Femur (tissue), 1 donor: ENCODE measurements at places on chromosomes 1 and 21.

DNA sequence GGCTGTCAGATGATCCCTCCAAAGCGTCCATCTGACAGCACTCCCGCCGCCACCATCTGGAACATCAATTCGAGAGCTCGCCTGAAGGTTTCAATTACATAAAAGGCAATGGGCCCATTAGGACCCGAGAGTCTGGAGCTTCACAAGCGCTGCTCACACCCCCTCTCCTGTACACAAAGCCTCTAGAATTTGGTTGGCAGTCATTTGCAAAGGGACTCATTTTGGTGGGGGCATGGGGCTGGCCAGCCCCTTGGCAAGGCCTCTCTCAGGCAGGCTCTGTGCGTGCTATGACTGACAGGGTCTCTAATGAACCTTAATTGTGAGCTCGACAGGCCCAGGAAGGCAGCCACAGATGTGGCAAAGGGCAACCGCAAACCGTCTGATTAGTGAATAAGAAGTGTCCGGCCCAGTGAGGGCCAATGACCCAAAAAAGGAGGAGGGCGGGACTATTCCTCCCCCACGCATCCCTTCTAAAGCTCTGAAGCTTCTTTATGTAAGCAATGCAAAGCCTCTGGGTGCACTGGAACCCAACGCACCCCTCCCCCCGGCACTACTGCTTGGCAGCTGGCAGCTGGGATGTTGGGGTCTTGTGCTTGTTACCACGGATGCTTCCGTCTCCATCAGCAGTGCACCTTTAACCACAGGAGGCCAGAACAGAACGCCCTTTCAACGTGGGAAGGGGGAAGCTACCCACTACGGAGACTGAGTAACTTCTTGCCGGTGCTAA is 79.4 kb downstream of the CAPZB start:
- DNase-seq: peak; percentile 85

DNA sequence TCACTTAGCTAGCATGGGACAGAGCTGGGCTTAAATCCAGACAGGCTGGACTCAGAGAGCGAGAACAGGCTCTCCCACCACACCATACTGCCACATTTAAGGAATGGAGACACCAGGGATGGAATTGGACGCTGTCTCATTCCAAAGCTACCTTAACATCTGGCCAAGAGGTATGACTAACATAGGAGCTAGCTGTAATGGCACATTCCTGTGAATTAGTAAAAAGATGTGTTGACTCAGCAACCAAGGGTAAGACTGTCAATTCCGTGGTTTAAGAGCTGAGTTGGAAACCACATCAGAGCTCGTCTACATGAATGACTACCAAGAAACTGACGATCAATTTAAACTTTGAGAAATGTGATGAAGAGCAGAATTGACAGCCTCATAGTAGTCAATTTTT is 8.3 kb upstream of the TNFRSF9 start:
- DNase-seq: no peak

GRCh38 chr1:196891251-196891650 is 3.4 kb downstream of the CFHR4 start:
- no peak for DNase-seq

- DNase-seq: no peak
Measured at GRCh38 chr1:236334893-236335545, 53.3 kb upstream of the ERO1B start.

GRCh38 chr1:25813734-25814471 is 5.9 kb upstream of the MTFR1L start:
- no peak for DNase-seq

DNA sequence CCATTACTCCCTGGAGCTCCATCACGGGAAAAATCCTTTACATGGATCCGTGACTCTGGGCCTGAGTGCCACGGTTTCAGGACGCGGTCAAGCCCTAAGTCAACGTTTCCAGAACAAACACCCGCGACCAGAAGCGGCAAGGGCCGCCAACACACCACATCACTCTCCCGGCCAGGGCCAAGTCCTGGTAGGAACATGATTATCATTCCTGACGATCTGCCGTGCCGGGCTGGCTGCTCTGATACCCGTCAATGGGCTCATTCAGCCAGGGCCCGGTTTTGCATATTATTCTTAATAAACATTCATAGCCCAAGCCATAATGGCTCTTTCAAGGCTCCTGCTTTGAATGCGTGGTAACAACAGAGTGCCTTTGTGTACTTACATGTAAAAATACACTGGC is 44.6 kb upstream of the SIM2 start:
- peak; percentile 32 for DNase-seq

DNA sequence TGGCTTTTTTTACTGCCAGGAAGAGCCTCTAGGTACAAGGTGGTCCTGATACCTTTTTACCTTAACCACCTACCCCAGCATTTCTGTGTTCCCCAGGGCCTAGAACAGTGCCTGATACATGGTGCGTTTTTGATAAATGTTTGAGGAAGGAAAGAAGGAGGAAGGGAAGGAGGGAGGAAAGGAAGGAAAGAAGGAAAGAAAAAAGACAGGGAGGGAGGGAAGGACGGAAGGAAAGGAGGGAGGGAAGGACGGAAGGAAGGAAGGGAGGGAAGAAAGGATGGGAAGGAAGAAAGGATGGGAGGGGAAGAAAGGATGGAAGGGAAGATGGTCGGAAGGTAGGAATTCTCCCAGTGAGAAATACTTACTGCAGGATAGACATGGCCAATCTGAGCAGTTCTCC is 12.0 kb upstream of the MAGOH start:
- DNase-seq: no peak

- DNase-seq: no peak
Measured at GRCh38 chr21:31334648-31335121, 9.4 kb downstream of the TIAM1 start.

DNA sequence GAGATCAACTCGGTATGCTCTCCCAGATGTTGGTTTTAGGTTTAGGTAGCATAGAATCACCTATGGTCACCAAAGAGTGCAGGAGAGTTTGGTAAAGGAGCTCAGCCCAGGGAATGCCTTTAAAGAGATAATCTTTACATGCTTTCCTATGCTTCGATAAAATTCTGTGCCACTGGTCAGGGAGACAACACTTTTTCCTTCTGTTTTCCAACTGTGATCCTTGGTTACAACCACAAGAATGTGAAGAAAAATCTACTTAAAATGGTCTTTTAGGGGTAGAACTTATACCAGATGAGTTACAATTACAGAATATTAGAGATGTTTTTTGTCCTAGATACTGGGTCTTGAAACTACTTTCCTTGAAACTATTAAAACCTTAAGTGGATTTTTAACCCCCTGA is 895.6 kb downstream of the TTLL7 start:
- no peak for DNase-seq

DNA sequence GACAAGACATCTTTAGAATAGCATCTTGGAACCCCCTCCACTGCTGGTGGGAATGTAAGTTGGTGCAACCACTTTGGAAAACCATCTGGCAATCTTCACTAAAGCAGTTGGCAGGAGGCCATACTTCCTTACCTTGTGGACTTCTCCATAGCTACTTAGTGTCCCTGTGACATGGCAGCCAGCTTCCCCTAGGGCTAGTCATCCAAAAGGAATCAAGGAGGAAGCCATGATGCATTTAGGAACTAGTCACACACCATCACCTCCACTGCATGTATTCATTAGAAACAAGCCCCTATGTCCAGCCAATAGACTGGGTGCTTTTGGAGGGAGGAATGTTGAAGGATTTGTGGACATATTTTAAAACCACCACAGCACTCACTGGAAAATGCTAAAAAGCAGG is 19.9 kb downstream of the MX2 start:
- DNase-seq: no peak

DNA sequence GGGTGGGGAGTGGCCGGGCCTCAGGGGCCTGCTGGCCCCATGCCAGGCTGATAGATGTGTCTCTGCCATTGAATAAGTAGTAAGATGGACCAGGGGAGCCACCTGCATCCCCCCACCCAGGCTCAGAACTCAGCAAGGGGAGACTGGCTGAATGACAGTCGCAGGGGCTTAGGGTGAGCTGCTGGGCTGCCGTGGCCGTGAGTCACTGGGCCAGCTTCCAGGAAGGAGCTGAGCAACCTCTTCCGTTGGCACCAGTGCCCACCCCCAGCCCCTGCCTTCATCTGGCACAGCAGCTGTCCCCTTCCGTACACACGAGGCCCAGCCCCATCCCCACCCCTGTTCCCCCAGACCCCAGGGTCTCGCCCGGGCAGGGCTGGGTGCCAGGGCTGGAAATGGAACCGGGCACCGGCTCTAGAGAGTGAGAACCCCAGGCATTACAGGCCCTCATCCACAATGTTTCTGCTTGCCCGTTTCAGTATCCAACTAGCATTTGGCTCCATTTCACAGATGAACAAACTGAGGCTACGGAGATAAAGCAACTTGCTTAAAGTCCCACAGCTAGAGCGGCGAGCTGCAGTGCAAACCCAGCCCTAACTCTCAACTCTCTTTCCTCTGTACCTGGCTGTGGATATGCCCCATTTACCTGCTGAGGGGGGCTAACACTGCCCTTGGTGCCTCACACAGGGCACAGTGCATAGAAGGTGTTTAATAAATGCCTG is 10.2 kb downstream of the WNT4 start:
- peak; percentile 72 for DNase-seq

- DNase-seq: peak; percentile 29
Measured at GRCh38 chr1:3066250-3066711, 2.7 kb upstream of the PRDM16 start.

- DNase-seq: peak; percentile 30
Measured at GRCh38 chr1:95197616-95198252, 36.3 kb upstream of the RWDD3 start.

DNA sequence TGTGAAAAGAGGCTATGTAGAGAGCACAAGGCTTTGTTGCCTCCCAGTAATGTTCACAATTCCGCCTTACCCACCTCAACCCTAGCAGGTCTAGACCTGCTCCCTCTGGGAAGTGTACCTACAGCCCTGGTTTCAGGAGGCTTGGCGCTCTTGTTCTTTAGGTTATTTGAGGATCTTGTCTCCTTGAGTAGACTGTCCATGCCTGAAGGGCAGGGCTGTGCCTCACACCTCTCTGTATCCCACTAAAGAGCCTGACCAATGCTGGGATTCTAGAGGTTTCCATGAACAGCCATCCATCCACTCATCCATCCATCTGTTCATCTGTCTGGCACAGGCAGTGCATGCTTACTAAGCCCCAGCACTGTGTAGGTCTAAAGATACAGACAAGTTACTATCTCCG is 1.0 kb downstream of the RAB7B start:
- peak; percentile 11 for DNase-seq

GRCh38 chr1:108845446-108845845 is 11.4 kb downstream of the AKNAD1 start:
- DNase-seq: no peak

DNA sequence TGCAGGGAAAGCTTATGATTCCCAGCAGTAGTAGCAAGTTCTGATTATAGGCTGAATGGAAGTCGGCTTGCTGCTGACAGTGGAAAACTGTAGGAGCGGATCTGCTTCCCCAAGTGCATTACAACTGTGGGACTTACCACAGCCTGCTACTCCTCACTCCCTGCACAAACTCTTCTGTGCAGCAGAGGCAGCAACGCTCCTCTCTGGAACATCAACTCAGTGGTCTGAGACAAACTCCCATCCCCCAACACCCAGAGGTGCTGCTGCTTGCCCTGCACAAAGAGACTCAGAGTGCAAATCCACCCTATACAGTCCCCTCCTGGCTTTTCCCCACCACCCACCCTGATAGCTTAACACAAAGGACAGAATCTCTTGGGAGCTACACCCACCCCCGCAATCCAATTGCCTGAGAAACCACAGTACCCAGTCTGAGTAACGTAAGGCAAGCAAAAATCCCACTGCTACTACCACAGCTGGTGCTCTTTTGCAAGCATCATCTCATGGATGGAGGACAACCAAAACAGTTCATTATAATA is 1455.2 kb downstream of the AMY1C start:
- DNase-seq: no peak

DNA sequence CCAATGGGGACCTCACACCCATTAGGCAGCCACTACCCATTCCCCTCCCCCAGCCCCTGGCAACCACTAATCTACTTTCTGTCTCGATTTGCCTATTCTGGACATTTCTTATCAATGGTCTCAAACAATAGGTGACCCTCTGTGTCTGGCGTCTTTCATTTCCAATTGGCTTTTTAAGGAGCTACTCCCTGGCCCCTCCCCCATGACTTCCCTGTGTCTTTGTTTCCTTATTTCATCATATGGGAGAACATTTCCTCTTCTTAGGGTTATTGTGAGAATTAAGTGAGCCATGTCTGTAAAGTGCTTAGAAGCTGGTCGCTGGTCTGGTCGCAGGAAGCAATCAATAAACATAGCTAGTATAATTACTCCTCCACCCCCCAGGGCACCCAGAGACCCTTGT is 80.9 kb downstream of the SPSB1 start:
- DNase-seq: no peak

DNA sequence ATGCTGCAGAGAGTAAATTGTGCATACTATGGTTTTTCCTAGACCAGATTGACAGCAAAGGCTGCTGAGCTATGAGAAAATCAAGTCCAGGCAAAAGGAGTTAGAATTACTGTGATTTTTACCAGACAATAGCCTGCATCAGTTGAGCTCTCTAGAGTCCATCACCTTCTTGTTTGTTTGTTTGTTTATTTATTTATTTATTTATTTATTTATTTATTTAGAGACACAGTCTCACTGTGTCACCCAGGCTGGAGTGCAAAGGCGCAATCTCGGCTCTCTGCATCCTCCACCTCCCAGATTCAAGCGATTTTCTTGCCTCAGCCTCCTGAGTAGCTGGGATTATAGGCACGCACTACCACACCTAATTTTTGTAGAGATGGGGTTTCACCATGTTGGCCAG is 24.2 kb upstream of the ABCB10 start:
- DNase-seq: no peak

- no peak for DNase-seq
Measured at GRCh38 chr1:184890539-184890973, 83.8 kb downstream of the NIBAN1 start.

GRCh38 chr1:151130987-151131586 is 15.3 kb downstream of the SEMA6C start:
- DNase-seq: peak; percentile 94

GRCh38 chr1:2283991-2284895 is 56.1 kb downstream of the SKI start:
- DNase-seq: no peak

- no peak for DNase-seq
Measured at GRCh38 chr1:118589238-118589846, 398.8 kb downstream of the TBX15 start.

- DNase-seq: no peak
Measured at GRCh38 chr21:29751473-29752185, 188.2 kb downstream of the GRIK1 start.

DNA sequence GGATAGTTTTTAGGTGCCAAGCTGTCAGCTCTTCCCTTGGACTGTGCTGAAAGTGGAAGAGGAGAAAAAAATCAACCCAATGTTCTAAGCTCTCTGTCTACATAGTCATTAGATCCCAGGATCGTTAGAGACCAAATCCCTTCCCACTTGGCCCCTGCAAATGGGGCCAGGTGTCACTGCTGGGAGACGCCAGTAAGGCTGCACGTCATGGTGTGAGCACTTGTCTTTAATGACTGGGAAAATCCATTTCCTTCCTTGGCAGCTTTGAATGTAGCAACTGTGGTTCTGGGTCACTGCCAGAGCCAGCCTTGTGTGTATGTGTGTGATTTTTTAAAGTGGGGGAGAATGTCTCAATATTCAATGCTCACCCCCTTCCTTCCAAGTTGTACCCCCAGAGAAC is 59.9 kb downstream of the MAN1C1 start:
- DNase-seq: peak; percentile 72

GRCh38 chr1:111378791-111379190 is 48.7 kb downstream of the OVGP1 start:
- DNase-seq: no peak

- DNase-seq: no peak
Measured at GRCh38 chr1:51301152-51301843, 29.1 kb downstream of the TTC39A start.
